A549 treated with ZK216348 at 1 μM for 4 hours (cell line): ENCODE measurements at places on chromosomes 5 and 9. TPM values are rescaled to one million over a fixed set of nuclear protein-coding genes. Genes with fewer than 3 reads are reported as not detected.

The TMC1 gene
- total RNA-seq, result 0.08 to 0.19 TPM (median 0.14 TPM) in 3 of 5 replicates, not detected in the others

The PCDHGB6 gene
- total RNA-seq, result 0.07 to 0.12 TPM (median 0.08 TPM) in 4 of 5 replicates, not detected in the other

The SEC61B gene
- total RNA-seq, result 243 to 333 TPM (median 303 TPM) in 5 replicates

The ARID3C gene
- total RNA-seq, result 0.13 to 0.23 TPM (median 0.19 TPM) in 3 of 5 replicates, not detected in the others

The ADAMTS2 gene
- total RNA-seq, result 0.07 to 0.16 TPM (median 0.09 TPM) in 4 of 5 replicates, not detected in the other

The MCIDAS gene
- 1.4 to 2.4 TPM (median 1.9 TPM) in 5 replicates for total RNA-seq

The PCDHGB1 gene
- total RNA-seq, result 1.1 to 1.9 TPM (median 1.8 TPM) in 5 replicates

The OTP gene
- 0.07 to 0.16 TPM (median 0.11 TPM) in 5 replicates for total RNA-seq

The NRG2 gene
- 1.3 to 2.3 TPM (median 2.0 TPM) in 5 replicates for total RNA-seq

The SH3PXD2B gene
- total RNA-seq, result 12.4 to 18.8 TPM (median 17.8 TPM) in 5 replicates

The UGT3A1 gene
- total RNA-seq, result not detected in 5 replicates

The NEUROG1 gene
- not detected in 5 replicates for total RNA-seq

The EIF4EBP3 gene
- 1.8 to 3.2 TPM (median 2.2 TPM) in 5 replicates for total RNA-seq

The PCDHB7 gene
- 0.06 TPM in 1 of 5 replicates, not detected in the others for total RNA-seq

The GPRIN1 gene
- 7.3 to 10.8 TPM (median 10.2 TPM) in 5 replicates for total RNA-seq

The SLC35A4 gene
- 58.2 to 89.0 TPM (median 76.8 TPM) in 5 replicates for total RNA-seq

The TNFSF8 gene
- total RNA-seq, result not detected in 5 replicates

The OSMR gene
- 49.0 to 77.8 TPM (median 68.1 TPM) in 5 replicates for total RNA-seq

The SPAAR gene
- total RNA-seq, result 0.15 to 0.16 TPM in 2 of 5 replicates, not detected in the others

The RANBP6 gene
- total RNA-seq, result 8.3 to 16.0 TPM (median 14.3 TPM) in 5 replicates

The MARVELD2 gene
- 2.0 to 3.2 TPM (median 2.8 TPM) in 5 replicates for total RNA-seq

The NR6A1 gene
- 1.5 to 2.1 TPM (median 2.0 TPM) in 5 replicates for total RNA-seq

The TAF11L10 gene
- not detected in 5 replicates for total RNA-seq

The LMAN2 gene
- 160 to 242 TPM (median 196 TPM) in 5 replicates for total RNA-seq

The SNCB gene
- total RNA-seq, result 0.53 to 1.4 TPM (median 1.2 TPM) in 5 replicates

The SPINK7 gene
- not detected in 5 replicates for total RNA-seq

The WDR31 gene
- total RNA-seq, result 0.94 to 1.5 TPM (median 1.2 TPM) in 5 replicates

The FAM78A gene
- total RNA-seq, result 0.13 to 0.48 TPM (median 0.42 TPM) in 5 replicates

The MYO10 gene
- 40.3 to 53.4 TPM (median 43.2 TPM) in 5 replicates for total RNA-seq

The LCP2 gene
- not detected in 5 replicates for total RNA-seq

The QRFP gene
- total RNA-seq, result not detected in 5 replicates

The SNCAIP gene
- not detected in 5 replicates for total RNA-seq

The TMEM215 gene
- total RNA-seq, result not detected in 5 replicates

The TMEM174 gene
- total RNA-seq, result not detected in 5 replicates

The SPINK13 gene
- not detected in 5 replicates for total RNA-seq

The GLRA1 gene
- not detected in 5 replicates for total RNA-seq

The KCNV2 gene
- not detected in 5 replicates for total RNA-seq

The ADAM19 gene
- 10.0 to 14.6 TPM (median 13.7 TPM) in 5 replicates for total RNA-seq

The ENTPD2 gene
- 1.0 to 2.3 TPM (median 1.5 TPM) in 5 replicates for total RNA-seq

The CCNJL gene
- 10.5 to 14.3 TPM (median 13.6 TPM) in 5 replicates for total RNA-seq

The COL23A1 gene
- total RNA-seq, result not detected in 5 replicates

The C5orf52 gene
- not detected in 5 replicates for total RNA-seq

The STOML2 gene
- total RNA-seq, result 175 to 265 TPM (median 255 TPM) in 5 replicates

The C5orf46 gene
- total RNA-seq, result 0.29 TPM in 1 of 5 replicates, not detected in the others

The FOXD4L6 gene
- total RNA-seq, result not detected in 5 replicates

The GARIN3 gene
- not detected in 5 replicates for total RNA-seq

The CDO1 gene
- total RNA-seq, result not detected in 5 replicates

The CCL19 gene
- total RNA-seq, result not detected in 5 replicates

The RHOBTB3 gene
- total RNA-seq, result 5.3 to 10.5 TPM (median 8.4 TPM) in 5 replicates

The SLC6A19 gene
- total RNA-seq, result 0.06 to 0.12 TPM (median 0.07 TPM) in 4 of 5 replicates, not detected in the other

The SHISAL2B gene
- total RNA-seq, result 0.20 TPM in 1 of 5 replicates, not detected in the others

The MRNIP gene
- 13.0 to 24.5 TPM (median 20.8 TPM) in 5 replicates for total RNA-seq

The C7 gene
- total RNA-seq, result not detected in 5 replicates

The MARCOL gene
- total RNA-seq, result not detected in 5 replicates
